ENCODE measurements at places on chromosomes 7 and 10.
A peak's percentile ranks its signal among the peaks of the same experiment; 100 is the strongest.

- DNase-seq: no peak
Measured at GRCh38 chr10:89151857-89152256, 55.3 kb downstream of the CH25H start.

DNA sequence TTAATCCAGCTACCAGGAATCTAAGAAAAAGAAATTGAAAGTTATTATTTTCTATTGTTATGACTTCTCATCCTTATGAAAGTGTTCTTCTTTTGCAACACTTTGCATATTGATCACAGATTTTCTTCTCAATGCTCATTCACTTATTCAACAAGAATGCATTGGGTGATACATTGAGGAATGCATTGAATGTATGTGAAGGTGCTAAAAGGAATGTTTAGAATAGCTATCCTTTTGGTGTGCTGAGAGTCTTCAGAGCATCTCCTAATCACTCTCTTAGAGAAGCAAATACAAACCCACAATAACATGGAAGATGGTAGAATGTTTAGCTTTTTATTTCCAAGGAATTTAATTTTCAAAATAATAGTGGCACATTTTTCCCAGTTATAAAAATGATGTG lies 122.1 kb upstream of the KMT2E start:
- no peak for DNase-seq

GRCh38 chr10:7563368-7563767 lies 103.4 kb downstream of the ITIH5 start:
- DNase-seq: no peak

- no peak for DNase-seq
Measured at GRCh38 chr7:115047958-115048720, 126.2 kb downstream of the MDFIC start.

DNA sequence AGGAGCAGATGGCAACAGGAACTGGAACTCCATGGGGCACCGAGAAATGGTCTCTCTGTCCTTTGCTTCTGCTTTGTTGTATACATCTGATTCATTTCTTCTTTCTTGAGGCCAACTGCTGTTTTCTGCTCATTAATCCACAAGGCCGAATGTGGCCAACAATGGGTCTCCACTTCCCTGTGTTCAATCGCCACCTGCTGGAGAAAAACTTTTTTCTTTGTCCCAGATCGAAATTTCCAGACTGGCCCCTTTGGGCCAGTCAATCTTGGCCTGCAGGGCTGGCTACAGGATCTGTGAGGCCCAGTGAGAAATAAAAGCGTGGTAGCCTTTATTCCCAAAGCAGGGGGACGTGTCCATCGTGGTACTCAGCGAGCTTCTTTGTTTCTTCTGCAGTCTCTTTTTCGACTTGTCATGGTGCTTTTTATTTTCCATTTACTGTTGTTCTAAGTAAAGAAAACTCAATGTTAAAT lies 58.8 kb downstream of the PARP12 start:
- DNase-seq: peak; percentile 59
